H54 (cell line): ENCODE measurements at places on chromosomes 4 and X.

GRCh38 chr4:37836838-37837440, 10.5 kb downstream of the PGM2 start:
- DNase-seq, result no peak

DNA sequence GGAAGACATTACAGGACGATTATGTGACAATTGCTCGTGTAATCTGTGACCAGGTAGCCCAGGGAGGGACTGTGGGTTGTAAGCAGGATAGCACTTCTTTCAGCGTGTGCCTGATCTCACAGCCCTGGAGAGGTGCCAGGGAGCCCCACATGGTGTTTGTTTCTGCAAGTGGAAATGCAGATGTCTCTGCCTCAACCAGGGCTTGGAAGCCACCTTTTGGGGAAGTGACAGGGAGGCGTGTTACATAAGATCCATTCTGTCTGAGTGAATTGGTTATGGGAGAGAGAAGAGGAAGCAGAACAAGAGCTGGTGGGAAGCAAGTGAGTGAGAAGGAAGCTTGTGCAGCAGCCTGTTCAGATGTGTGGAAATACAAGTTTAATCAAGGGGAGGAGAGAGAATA, 104.5 kb upstream of the GATB start:
- no peak for DNase-seq

- peak; percentile 1 for DNase-seq
Observed at GRCh38 chr4:105352826-105353225, 121.0 kb downstream of the PPA2 start.

DNA sequence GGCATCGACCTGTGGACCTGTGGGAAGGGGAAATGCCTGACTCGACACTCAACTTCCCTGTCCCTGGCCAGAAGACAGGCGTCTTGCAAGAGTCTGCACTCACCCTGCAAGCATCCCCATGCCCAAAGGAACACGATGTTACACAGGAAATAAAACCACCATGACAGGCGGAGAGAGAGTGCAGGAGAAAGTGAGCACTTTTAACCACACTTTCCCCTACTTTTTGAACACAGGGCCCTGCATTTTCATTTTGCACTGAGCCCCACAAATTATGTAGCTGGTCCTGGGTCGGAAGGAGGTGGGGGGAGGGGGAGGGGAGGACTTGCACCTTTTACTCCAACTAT, 13.8 kb upstream of the MAN2B2 start:
- DNase-seq, result no peak

DNA sequence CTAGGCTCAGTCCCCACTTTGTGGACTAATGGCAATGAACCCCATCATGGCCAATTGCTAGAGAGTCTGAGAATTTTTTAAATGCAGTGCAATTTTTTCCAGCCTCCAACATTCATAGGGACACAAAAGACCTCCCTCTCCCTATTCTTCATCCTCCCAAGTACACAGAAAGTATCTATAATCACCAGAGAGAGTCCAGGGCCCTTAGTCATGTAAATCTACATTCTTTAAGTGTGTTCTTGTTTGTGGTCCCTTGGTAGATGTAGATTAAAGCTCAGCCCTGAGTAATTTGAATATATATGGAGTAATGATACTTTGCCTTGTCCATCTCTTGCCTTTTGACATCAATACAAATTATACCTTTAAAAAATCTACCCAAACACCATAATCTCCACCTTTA, 51.3 kb upstream of the ATXN3L start:
- no peak for DNase-seq

DNA sequence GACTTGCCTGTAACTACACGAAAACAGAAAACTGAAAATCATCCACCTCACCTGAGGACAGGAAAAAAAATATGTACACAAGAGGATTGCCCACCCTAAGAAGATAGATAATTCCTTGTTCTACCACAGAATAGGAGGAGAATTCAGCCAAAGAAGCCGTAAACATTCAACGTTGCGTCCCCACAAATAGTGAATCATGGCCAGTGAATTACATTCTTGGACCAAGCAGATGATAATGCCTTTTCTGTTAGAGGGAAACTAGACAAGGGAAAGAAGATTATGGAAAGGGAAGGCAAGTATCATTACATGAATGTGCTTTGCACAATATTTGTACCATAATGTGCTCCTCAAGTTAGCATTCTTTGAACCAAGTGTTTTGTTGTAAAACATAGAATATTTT, 95.5 kb upstream of the C1QTNF7 start:
- no peak for DNase-seq

DNA sequence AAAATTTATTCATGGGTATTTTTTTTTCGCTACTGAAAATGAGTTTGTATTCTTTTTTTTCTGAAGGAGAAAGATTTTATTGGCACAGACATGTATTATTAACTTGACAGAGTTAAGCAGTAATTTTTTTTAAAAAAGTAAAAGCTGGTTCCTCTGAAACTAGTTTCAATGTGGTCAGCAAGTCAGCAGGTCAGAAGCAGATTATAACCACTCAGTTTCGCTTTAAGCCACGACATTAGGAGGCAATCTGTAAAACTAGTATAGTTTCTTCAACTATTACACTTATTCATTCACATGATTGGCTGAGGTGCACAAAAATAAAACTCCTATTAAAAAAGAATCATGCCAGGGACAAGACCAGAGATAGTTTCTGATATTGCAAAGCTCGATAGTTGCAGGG, 714.2 kb upstream of the PCDH7 start:
- no peak for DNase-seq

DNA sequence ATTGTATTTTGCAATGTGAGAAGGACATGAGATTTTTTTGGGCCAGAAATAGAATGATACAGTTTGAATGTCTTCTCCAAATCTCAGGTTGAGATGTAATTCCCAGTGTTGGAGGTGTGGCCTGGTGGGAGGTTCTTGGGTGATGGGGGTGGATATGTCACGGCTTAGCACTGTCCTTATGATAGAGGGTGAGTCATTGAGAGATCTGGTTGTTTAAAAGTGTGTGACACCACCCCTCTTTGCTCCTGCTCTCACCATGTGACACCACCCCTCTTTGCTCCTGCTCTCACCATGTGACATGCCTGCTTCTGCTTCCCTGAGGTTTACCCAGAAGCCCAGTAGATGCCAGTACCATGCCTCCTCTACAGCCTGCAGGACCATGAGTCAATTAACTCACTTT, 1226.9 kb downstream of the PCDH7 start:
- no peak for DNase-seq

GRCh38 chr4:151417766-151418376, 8.9 kb downstream of the FHIP1A start:
- DNase-seq, result no peak

- no peak for DNase-seq
Observed at GRCh38 chrX:54746928-54747327, 51.1 kb downstream of the ITIH6 start.

- no peak for DNase-seq
Observed at GRCh38 chr4:149158817-149159216, 656.8 kb downstream of the IQCM start.

DNA sequence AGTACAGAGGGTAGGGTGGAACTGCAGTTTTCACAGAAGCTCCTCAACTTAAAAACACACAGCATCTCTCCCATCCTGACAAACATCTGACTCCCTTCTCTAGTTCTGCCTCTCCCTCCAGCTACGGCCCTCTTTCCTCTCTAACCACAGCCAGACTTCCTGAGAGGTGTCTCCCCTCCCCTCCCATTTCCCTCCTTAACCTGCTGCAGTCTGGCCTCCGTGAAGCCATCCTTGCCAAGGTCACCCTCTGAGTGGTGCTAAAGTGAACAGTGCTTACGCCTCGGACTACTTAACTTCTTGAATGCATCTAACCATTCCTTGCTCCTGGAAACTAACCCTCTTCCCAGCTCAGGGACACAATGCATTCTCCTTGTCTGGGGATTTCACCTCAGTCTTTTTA, 53.3 kb downstream of the RTL5 start:
- no peak for DNase-seq

- no peak for DNase-seq
Observed at GRCh38 chrX:14712096-14712495, 160.8 kb downstream of the FANCB start.

DNA sequence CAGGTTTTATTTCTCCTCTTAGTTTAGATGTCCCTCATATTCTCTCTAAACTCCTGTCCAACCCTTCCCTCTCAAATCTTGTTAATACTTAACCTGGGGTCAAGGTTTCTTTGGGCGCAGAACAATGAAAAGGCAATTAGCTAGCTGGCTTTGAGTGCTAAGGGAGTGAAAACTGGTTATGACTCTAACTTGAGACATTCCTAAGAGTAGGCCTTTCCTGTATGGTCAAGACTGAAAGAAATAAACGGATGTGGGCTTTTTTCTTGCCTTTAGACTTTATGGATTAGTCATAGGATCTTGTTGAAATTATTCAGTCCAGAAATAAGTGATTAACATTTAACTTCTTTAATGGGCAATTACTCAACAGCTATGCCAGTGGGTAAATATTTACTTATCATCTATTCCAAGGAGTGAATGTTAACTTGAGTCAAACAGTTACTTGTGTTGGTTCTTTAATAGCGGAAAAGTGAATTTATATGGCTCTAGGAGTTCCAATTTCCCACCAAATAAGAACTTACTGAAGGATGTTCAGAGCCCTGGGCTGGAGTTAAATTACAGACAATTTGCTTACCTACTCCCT, 141.7 kb upstream of the SCML1 start:
- DNase-seq, result no peak

- DNase-seq, result peak; percentile 1
Observed at GRCh38 chr4:100428051-100428450, 89.8 kb downstream of the EMCN start.

- DNase-seq, result no peak
Observed at GRCh38 chr4:102639598-102639997, 121.2 kb downstream of the MANBA start.
